Activated CD8-positive, alpha-beta memory T cell treated with anti-CD3 and anti-CD28 coated beads, Interleukin-2, amount 50 U/mL, for 48 hours (primary cell): ENCODE measurements at places on chromosomes 3 and 15.
A peak's percentile ranks its signal among the peaks of the same experiment; 100 is the strongest.

- no peak for DNase-seq
Observed at GRCh38 chr3:127457546-127458145, 132.9 kb downstream of the TPRA1 start.

DNA sequence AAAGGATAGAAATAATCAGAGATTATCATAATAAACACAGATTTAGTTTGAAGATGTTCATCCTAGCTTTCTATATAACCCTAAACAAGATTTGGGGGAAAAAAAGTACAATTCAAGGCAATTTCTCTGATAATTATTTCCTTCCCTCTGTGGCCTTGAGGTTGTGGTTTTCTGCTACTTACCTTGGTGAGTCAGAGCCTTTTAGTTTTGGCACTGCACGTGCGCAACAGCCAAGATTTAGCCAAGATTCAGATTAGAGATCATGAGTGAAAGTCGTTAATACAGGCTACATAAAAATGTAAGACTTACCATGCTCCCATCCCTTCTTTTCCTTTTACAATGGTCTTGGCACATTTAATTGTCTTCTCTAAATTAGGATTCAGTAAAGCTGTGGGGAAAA lies 6.7 kb downstream of the LYZL4 start:
- no peak for DNase-seq

DNA sequence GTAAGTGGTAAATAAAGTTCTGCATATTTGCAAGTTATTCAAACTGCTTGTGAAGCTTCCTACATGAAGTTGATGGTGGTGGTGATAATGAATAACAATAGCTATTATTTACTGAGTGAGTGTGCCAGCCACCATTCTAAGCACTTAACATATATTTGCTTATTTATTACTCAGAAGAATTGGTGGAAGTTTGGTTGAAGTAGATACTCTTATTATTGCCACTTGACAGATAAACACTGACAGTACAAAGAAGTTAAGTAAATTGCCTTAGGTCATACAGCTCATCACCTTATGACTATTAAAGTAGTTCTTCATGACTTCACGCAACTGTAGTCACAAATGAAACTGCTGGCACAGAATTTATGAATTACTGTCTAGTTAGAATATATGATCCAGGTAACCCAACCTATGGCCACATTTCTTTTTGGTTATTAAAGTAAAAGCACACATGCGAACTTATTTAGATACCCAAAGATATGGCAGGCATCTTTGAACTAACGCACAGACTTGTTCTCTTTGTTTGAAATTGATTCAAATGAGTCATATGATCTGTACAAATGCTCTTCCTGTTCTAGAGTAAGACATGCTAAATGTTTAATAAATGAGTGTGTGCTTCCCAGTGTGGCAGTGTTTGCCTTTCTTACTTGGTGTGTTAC lies 99.8 kb upstream of the NR2F2 start:
- no peak for DNase-seq

DNA sequence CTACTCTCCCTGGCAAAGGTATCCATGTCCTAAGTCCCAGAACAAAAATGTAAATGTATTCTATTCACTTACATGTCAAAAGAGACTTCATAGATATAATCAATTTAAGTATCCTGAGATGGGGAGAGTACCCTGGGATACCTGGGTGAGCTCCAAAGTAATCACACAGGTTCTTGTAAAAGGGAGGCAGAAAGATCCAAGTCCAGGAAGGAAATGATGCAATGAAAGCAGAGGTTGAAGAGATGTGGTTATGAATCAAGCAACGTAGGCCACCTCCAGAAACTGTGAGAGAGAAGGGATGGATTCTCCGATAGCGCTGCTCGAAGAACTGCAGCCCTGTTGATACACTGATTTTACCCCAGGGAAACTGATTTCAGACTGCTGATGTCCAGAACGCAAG lies 93.9 kb upstream of the VGLL3 start:
- no peak for DNase-seq

DNA sequence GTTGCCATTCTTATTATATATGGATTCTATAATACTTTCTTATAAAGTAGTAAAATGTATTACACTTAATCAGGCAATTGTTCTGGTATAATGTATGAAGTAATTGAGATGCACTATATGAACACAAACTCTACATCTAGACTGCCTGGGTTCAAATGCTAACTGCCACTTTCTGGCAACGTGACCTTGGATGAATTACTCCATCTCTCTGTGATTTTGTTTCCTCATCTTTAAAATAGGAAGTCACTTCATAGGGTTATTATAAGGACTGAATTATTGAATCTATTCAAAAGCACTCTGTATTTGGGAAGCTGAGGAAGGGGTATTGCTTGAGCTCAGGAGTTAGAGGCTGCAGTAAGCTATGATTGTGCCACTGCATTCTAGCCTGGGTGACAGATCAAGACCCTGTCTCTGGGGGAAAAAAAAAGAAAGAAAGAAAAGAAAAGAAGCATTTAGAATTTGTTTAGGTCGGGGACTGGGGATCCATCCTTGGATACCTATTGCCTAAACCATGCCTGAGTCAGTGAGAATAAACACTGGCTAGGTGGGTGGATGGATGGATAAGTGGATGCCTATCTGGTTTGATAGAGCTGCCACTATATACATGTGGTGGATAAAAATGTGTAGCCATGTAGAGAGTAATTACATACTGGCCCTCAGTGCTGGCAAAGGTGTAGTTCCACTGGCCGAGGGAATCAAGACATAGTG lies 2.5 kb downstream of the TM4SF1 start:
- DNase-seq, result no peak

GRCh38 chr3:181796641-181797040 lies 84.9 kb downstream of the SOX2 start:
- no peak for DNase-seq

DNA sequence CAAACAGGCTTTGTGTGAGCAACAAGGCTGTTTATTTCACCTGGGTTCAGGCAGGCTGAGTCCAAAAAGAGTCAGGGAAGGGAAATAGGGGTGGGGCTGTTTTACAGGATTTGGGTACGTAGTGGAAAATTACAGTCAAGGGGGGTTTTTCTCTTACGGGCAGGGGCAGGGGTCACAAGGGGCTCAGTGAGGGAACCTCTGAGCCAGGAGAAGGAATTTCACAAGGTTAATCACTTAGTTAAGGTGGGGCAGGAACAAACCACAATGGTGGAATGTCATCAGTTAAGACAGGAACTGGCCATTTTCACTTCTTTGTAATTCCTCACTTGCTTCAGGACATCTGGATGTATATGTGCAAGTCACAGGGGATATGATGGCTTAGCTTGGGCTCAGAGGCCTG lies 1592.8 kb upstream of the GBE1 start:
- DNase-seq, result no peak

DNA sequence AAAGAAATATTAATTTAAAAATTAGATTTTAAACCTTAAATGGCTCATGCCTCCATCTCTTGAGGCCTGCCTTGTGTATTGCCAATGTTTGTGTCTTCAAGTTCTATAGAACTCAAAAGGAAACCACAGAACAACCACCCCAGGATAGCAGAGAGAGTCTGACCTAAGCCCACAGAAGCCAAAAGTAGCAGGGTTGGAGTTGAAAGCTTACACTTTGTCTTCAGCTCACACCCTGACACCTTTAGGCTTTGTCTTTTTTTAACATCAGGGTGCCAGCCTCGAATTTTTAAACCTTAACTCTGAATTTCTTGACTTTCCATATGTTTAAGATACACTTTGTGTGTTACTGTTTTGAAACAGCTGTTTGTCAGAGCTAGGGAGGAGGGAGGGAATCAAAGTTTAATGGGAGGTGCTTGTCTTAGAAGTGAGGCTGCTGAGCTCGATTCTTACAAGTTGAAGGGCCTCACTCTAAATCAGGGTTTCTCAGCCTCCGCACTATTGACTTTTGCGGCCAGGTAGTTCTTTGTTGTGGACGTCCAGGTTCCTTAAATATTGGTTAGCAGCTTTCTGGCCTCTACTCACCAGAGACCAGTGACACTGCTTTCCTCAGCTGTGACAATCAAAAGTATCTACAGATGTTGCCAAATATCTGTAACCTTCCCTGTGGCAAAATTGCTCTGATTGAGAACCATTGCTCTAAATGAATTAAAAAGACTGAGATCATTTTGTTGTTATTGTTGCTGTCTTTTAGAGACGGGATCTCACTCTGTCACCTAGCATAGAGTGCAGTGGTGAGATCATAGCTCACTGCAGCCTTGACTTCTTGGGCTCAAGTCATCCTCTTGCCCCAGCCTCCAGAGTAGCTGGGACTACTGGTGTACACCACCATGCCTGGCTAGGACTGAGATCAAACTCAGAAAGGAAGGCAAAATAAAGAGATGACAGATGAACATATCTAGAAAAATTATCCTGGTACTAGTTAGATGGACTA lies 139.2 kb upstream of the EOMES start:
- DNase-seq, result no peak

- peak; percentile 18 for DNase-seq
Observed at GRCh38 chr3:195208631-195209030, 62.3 kb downstream of the XXYLT1 start.

GRCh38 chr15:100777821-100778220 lies 101.8 kb upstream of the ALDH1A3 start:
- no peak for DNase-seq

DNA sequence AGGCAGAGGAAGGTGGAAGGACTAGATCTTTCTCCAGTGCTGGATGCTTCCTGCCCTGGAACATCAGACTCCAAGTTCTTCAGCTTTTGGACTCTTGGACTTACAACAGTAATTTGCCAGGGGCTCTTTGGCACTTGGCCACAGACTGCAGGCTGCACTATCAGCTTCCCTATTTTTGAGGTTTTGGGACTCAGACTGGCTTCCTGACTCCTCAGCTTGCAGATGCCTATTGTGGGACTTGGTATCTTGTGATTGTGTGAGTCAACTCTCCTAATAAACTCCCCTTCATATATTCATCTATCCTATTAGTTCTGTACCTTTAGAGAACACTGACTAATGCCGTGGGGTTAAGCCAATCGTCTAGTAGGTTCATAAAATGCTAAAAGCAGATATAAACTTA lies 8.8 kb upstream of the B3GNT5 start:
- DNase-seq, result no peak

- no peak for DNase-seq
Observed at GRCh38 chr3:142086581-142087090, 62.7 kb downstream of the TFDP2 start.

GRCh38 chr3:12370758-12371157 lies 81.9 kb downstream of the PPARG start:
- no peak for DNase-seq

- DNase-seq, result no peak
Observed at GRCh38 chr3:138114431-138114918, 933 bp downstream of the DZIP1L start.

GRCh38 chr15:100307241-100308212 lies 34.2 kb downstream of the ADAMTS17 start:
- no peak for DNase-seq

- DNase-seq, result no peak
Observed at GRCh38 chr3:128702391-128702790, 23.6 kb upstream of the RAB7A start.

DNA sequence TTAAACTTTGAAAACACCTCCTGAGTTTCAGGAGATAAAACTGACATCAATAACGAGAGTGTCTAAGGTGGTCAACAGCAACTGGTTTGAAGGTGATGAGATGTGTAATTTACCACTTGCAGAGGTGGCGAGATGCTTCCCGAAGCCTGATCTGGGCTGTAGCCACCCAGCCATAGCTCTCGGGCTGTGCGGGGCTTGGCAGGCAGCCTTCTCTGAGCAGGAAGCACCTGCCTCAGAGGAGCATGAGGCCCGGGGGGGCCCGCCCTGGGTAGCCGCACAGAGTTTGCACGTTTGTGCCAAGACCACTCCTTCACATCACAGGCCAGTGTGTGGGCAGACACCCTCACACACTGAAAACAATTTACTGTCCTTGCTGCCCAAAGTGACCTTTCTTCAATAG lies 220.3 kb downstream of the CACNA2D3 start:
- no peak for DNase-seq

DNA sequence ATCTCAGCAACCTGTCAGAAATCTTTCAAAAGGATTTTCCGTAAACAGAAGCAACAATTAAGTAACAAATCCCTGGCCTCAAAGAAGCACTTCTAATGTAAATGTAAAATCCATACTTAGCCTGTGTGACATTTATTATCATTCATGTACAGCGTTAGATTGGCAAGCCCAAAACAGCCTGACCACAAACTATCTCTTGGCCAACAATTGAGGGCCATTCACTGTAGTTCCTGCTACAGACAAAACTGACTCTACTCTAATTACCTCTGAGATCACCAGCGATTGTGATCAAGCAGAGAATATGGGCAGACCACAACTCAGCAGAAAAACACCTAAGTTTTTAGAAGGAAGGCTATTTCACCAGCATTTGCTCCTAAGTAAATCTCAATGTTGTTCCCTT lies 9.2 kb downstream of the SHQ1 start:
- no peak for DNase-seq

DNA sequence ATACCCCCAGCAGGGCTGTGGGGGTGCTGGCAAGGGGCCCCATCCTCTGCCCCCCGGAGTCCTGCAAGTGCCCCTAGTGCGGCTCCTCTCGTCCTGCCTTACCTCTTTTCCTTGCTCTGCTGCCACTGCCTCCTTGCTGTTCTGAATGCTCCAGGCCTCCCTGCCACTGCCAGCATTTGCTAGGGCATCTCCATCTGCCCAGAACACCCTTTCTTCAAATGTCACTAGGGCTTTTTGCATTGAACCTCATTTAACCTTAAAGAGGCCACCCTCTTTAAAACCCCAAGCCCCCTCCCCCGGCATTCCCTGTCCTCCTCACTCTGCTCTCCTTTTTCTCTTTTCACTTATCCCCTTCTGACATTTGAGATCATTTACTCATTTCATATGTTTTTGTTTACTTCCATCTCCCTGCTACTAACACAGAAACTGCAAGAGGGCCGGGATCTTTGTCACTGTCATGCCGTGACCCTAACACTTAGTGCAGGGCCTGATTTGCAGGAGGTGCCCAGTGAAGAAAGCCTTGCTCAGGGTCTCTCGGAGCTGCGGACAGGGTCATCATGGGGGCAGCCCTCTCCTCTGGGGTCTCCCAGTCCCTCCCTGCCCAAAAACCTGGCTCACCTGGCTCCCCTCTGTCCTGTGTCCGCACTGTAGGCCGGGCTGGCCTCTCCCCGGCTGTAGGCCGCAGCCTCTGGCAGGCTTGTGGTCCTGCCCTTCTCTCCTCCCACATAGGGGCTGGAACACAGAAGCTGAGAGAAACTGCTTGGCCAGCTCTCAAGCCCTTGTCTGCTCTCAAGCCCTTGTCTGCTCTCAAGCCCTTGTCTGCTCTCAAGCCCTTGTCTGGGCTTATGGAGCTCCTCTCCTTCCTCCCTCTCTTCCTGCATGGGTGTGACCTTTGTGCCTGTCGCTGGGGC lies at the start of gene ACOX2:
TSS of gene ACOX2 (minus strand) at position 690 of the 911 bp plus-strand sequence. CDS start 2,084 bp downstream, outside the sequence.
- DNase-seq, result no peak

DNA sequence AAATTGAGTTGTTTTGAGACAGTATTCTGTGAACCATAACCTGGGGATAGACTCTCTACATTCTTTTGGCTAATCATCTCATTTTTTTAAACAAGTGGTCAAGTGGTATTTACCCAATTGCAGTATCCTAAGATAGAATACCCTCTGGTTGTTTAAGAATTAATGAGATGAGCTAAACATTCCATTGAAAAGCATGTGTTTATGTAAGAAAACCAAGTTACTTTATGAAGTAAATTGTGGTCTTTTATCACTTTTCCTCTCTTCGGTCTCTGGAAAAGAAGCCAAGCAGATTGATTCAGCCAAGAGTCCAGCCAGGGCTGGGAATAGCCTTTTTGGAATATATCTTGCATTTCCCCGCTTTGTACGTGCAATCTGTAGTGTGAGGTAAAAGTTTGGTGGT lies 185.7 kb upstream of the TOPAZ1 start:
- no peak for DNase-seq

GRCh38 chr15:76829939-76830338 lies 75.2 kb downstream of the SCAPER start:
- no peak for DNase-seq
